ENCODE measurements at places on chromosomes 5 and 9.

- no peak for DNase-seq
Measured at GRCh38 chr5:112068593-112068992, 311.6 kb upstream of the NREP start.

DNA sequence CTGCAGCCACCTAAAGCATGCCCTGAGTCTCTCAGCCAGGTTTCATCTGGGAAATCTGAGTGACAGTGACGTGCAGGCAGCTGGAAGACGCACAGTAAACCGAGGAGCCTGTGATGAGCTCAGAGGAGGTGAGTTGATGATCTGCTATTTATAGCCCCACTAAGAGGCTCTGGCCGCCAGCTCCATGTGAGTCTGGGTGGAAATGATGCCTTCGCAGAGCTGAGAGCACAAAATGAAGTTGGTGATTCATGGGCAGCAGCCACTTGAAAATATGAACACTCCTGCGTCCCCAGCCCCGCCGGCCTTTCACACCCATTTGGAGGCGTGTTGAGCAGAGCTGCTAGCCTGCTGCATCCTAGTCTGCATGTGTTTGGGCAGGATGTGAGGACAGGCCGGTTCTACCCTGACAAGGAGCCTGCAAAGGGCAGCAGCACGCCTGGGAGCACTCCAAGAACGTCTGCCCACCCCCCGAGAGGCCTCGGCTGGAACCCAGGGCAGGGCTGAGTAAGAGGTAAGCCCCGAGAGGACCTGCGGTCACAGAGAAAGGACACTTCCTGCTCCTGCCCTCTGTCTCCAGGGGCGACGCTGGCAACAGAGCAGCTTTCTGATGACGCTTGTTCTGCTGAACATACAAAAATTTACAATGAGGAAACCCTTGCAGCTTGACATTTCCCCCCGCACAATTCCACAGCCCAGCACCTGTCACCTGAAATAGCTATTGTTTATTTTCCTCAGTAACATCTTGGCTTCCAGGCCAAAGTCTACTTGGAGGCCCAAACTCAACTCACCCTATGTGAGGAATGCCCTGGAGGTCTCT is 25.1 kb upstream of the CDKN2AIPNL start:
- peak; percentile 4 for DNase-seq

DNA sequence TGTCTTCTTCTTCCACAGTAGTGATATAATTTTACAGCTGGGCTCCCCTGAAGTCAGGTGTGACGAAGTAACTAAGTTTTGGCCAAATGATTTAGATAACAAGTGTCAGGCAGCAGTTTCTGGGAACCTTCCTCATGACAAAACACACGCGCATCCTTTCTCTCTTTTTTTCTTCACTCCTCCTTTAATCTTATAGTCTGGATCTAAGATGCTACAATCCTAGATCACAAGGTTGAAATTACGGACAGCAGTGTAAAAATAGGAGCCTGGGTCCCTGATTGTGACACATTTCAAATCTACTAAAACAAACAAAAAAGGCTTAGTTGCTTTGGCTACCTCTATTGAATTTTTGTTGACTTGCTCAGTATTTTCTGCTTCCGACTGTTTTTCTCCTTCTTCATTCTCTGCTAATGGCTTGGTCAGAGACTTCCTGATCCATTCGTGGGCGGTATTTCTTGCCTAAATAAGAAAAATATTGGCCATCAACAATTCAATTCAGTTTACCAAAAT is 36.1 kb downstream of the FAM114A2 start:
- DNase-seq: no peak

GRCh38 chr9:19994296-19994695 is 205.5 kb upstream of the SLC24A2 start:
- DNase-seq: no peak

DNA sequence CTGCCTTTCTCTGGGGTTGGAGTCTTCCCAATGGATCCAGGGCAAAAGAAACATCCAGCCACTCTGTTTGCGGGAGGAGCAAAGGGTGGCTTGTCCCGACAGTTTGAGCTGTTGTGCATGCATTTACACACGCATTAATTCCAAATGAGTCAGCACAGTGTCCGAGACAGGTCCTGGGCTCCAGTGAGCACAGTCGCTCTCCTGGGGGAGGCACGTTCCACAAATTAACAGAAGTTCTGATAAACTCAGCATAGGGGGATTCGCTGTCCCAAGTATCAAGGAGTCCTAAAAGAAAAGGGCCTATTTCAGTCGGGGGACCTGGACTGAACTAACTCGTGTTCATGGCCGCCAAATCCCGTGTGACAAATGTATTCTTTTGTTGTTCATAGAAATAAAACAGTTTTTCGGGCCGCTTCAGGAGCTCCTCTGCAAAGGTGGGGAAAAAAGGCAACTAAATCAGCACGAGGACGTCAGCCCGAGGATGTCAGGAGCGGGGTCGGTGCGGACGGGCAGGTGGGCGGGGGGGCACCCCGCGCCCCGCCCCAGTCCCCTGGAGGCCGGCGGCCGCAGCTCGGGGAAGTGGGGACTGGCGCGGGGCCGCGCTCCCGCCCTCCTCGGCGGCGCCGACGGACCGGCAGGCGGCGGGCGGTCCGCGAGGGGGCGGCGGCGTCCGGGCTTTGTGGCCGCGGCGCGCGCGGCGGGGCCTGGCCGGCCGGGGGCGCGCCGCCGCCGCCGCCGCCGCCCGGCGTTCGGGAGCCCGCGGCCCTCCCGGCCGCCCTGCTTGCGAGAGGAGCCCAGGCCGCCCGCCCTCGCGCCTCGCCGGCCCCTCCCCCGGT is at the start of gene MSANTD3:
TSS of gene MSANTD3 (plus strand) at position 614 of the 836 bp plus-strand sequence. CDS start 14,796 bp downstream, outside the sequence.
- DNase-seq: no peak

DNA sequence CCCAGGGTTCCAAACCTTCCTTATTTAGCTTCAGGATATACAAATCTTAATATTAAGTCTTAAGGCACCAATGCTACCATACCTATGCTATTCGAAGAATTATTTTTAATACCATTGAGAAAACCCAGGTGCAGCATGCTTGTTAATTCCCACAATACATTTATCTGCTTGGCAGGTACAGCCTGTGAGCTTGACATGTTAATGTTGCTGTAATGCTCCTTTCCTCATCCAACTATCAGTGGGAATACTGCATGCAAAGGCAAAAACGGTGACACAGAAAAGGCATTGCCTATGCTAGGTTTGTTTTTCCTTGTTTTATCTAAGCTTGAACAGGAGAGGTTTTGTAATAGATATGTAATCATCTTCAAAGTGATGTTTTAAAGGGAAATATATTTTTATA is 135.7 kb upstream of the COX7C start:
- DNase-seq: no peak

GRCh38 chr9:16869882-16870595 is 431 bp downstream of the BNC2 start:
- DNase-seq: no peak

DNA sequence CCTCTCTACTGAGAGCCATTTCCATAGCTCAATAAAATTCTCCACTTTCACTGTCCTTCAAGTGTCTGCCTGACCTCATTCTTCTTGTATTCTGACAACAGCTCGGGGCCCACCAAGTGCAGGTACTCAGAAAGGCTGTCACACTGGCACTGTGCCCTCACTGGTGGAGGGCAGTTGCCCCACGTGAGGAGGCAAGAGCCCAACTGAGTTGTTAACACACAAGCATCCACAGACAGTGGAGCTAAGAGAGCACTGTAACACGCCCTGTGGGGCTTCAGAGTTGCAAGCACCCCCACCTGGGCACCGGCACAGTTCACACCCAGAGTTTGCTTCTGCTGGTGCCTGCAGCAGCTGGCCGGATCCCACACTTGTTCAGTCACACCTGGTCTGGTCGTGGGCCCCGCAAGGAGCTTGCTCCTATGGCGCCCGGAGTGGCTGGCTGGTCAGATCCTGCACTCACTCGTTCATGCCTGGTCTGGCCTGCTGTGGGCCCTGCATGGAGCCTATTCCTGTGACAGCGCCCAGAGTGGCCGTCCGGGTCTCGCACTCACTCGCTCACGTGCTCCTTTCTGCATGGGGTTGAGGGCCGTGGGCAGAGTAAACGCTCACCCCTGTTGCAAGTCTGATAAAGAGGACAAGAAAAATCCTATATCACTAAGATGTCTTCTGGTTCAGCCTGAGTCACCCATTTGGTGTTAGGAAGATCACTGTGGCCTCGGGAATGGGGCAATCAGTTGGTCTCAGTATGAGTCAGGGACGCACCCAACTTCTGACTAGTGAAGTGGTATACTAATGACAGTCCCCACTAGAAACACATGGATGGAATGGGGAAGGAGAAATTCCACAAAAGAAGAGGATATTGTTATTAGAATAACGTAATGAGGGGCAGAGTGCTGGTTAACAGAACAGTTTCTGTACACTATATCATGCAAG is 87.0 kb upstream of the CCNH start:
- no peak for DNase-seq

DNA sequence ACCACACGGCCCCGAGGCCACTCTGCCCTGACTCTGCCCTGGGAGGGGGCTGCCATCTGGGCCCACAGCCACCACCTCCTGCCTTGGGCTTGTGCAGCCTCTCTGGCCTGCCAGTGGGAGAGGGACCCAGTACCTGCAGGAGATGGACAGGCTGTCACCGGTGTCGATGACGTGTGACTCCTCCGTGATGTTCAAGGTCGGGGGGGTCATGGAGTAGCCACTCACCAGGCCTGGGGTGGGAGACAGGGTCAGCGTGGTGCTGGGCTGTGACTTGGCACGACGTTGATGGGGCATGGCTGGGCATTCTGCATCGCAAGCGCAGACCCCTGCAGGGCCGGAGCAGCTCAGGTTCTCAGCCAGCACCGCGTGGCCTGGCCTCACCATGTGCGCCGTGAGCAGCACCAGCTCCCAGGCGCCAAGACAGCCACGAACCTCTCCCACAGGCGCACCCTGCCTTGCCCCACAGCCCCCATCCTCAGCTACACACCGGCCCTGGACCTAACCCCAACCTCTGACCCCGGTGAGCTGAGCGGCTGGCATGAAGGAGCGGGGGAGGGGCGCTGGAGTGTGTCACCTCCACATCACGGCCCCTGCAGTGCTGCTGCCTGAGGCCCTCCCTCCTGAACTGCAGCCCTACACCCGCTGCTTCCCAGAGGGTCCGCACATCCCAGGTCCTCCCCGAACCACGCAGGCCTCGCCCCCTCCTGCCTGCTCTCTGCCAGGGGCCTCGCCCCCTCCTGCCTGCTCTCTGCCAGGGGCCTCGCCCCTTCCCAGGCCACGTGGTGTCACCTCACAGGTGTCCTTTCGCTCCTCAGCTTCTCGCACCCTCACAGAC is 17.6 kb downstream of the FLT4 start:
- no peak for DNase-seq

DNA sequence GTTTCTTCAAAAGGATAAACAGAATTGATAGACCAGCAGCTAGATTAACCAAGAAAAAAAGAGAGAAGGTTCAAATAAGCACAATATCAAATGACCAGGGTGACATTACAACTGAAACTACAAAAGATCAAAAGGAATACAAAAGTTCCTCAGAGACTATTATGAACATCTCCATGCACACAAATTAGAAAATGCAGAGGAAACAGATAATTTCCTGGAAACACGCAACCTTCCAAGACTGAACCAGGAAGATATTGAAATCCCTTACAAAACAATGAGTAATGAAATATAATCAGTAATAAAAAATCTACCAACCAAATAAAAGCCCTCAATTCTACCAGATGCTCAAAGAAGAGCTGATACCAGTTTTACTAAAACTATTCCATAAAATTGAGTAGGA is 252.1 kb downstream of the MCTP1 start:
- no peak for DNase-seq

- no peak for DNase-seq
Measured at GRCh38 chr9:95742821-95743220, 132.7 kb upstream of the ERCC6L2 start.

GRCh38 chr5:72487177-72487576 is 20.0 kb downstream of the ZNF366 start:
- no peak for DNase-seq

Data from stimulated activated CD4-positive, alpha-beta T cell treated with anti-CD3 and anti-CD28 coated beads, Interleukin-1b, Interleukin-23, amount 100 ng/mL, for 24 hours (primary cell).